ENCODE measurements at places on chromosomes 1 and 21.
A peak's percentile ranks its signal among the peaks of the same experiment; 100 is the strongest.

GRCh38 chr1:46019348-46019747 is 113.1 kb downstream of the PIK3R3 start:
- no peak for ATAC-seq

DNA sequence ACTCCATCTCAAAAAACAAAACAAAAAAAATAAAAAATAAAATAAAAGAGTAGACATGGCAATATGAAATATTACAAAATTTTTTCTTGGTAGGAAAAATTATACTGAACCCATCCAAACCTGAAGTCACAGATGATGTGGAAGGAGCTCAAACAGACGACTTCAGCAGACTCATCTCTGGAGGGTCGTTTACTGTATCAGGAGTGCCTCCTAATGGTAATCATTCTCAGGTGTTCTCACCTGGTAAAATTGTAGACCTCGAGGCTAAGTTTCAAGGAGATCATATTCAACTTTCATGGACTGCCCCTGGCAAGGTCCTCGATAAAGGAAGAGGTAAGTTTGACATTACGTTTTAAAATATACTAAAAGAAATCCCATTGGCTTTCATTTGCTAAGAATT is 54.3 kb upstream of the SH3GLB1 start:
- ATAC-seq = no peak

DNA sequence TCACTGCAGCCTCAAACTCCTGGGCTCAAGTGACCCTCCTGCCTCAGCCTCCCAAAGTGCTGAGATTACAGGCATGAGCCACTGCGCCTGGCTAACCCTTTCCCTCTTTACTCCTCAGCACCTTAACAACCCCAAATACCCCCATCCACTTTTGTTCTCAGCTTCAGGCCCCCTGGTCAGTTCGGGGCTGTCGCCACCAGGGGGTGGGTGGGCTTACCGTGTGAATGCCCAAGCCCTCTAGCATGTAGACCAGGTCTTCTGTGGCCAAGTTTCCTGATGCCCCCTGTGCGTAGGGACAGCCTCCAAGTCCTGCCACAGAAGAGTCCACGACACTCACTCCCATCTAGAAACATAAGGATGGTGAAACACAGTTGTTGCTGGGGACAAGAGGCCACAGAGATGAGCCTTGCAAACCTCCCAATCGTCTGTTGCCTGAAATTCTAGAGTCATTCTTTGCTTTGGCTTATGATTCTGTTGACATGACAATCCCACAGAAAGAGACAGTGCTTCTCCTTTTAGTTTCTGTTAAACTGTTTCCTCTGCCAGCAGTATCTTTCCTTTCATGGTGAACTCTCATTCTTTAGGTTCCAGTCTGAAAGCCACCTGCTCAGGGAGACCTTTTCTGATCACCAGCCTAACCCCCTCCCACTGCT is 3.8 kb upstream of the GALE start:
- no peak for ATAC-seq

GRCh38 chr1:6475381-6476133 is 9.6 kb upstream of the TNFRSF25 start:
- peak; percentile 41 for ATAC-seq

DNA sequence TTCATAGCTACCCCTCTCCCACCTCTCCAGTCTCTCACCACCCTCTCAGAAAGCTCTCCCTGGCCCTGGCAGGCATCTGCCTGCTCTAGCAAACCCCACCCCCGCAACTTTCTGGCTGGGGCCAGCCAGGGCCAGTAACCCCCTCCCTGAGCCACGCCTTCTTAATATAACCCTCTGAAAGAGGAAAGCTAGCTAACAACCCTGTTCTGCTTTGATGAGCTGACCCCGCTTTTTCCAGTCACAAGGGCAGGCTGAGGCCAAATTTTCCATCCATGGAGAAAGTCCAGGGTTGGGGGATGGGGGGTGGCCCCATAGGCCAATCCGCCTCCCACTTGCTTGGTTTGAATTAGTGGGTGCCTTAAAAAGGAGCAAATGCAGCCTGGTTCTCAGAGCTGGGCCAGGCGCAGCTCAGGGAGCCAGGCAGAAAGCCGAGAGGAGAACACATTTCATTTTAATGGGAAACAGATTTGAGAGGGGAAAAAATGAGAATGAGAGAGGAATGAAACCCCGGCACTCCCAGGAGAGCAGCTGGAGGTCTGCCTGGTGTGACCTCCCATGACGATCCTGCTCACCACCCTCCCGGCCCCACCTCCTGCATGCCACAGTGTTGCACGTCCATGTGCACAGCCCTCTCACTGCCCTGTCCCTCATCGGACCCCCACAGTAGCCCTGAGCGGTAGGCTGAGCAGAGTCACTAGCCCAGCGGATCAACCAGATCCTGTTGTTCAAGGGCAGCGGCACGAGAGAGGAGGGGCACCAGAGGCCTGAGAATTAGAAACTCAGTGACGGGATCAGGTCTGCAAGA is 62.3 kb downstream of the OPTC start:
- no peak for ATAC-seq

DNA sequence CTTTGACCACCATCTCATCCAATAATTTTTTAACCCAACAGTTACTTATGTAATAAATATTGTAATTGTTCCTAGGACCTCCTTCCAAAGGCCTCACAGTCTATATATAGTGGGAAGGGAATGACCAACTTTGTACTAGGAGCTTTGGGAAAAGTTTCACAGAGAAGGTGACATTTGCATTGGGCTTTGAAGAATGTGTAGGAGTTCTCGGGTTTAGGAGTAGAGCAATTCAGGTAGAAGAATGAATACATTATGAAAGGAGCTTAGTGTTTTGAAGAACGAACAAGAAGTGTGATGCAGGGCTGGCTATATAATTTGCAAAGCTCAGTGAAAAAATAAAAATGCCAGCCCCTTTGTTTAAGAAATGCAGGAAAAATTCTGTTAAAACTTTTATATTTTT is 330.4 kb upstream of the DEPDC1 start:
- no peak for ATAC-seq

DNA sequence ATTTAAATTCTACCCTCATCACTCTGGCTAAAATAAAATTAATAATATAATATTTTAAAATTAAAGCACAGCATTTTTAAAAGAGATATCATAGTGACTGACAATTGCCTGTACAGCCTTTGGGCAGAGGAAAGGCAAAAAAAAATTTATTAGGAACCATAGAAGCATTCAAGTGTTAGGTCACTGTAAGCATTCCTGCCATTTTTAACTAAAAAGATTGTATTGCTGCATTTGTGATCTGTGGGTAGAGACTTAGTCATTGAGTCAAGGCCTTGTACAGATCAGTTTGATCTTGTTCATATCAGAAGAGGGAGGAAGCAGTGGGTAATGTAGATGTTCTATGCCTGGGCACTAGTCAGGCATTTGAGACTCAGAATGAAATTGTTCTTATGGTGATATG is 109.9 kb downstream of the LYPLAL1 start:
- ATAC-seq = no peak

GRCh38 chr1:47873337-47873736 is 123.8 kb downstream of the TRABD2B start:
- no peak for ATAC-seq

GRCh38 chr1:65880611-65881010 is 87.9 kb downstream of the PDE4B start:
- ATAC-seq = no peak

GRCh38 chr21:44058652-44058964 is 46.5 kb downstream of the TRAPPC10 start:
- ATAC-seq = peak; percentile 21

GRCh38 chr1:89557956-89558355 is 33.3 kb downstream of the LRRC8B start:
- ATAC-seq = no peak

DNA sequence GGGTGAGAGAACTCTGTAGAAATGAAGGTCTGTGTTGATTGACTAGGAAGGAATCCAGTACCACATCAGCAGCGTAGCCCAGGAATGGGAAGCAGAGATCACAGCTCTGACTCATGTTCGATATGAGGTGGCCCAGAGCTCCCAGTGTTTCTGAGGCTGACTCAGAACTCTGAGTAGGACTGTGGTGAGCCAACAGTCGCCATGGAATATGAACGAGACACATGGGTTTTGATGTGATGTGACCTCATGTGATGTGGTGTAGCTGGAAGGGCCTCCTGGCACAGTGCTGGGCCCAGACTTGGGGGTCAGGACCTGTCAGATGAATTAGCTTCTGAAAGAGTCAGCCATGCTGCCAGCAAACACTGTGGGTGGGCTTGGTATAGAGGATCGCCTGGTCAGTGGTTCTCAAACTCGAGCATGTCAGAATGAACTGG is 237.0 kb downstream of the MRPL39 start:
- ATAC-seq = peak; percentile 50

- ATAC-seq = no peak
These were observed 61.7 kb downstream of the MDM4 start for GRCh38 chr1:204577794-204578478.

- no peak for ATAC-seq
These were observed 34.4 kb downstream of the ALPL start for GRCh38 chr1:21543598-21543997.

GRCh38 chr1:17274186-17275170 is 25.6 kb downstream of the PADI3 start:
- ATAC-seq = peak; percentile 27

GRCh38 chr1:14845851-14846250 is 247.4 kb downstream of the KAZN start:
- ATAC-seq = no peak

GRCh38 chr1:3629561-3630160 is 4.8 kb downstream of the TPRG1L start:
- no peak for ATAC-seq

DNA sequence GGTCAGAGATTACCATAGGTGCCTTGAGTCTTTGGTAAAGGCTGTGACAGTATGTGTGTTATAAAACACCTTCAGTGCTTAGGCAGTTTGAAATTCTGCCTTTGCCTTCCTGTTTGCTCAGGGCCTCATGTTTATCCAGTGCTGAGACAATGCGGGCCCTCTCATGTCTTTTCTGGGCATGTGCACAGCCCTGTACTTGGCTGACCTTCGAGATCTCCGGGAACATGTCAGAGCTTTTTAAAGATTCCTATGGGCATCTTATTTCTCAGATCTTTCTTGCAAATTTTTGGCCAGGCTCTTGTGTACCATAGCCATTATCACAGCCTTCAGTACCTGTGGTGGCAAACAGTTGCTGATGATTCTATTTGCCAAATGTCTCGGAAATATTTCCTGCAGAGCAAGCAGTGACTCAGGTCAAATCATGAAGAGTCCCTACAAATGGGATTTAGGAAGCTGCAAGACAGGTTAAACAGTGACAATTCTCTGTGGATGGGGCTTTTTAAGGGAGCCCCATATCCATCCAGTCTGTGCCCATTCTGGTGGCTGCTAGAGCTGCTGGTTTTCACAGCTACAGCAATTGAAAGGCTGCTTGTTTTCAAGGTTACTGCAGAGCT is 42.1 kb downstream of the HOOK1 start:
- ATAC-seq = peak; percentile 95

DNA sequence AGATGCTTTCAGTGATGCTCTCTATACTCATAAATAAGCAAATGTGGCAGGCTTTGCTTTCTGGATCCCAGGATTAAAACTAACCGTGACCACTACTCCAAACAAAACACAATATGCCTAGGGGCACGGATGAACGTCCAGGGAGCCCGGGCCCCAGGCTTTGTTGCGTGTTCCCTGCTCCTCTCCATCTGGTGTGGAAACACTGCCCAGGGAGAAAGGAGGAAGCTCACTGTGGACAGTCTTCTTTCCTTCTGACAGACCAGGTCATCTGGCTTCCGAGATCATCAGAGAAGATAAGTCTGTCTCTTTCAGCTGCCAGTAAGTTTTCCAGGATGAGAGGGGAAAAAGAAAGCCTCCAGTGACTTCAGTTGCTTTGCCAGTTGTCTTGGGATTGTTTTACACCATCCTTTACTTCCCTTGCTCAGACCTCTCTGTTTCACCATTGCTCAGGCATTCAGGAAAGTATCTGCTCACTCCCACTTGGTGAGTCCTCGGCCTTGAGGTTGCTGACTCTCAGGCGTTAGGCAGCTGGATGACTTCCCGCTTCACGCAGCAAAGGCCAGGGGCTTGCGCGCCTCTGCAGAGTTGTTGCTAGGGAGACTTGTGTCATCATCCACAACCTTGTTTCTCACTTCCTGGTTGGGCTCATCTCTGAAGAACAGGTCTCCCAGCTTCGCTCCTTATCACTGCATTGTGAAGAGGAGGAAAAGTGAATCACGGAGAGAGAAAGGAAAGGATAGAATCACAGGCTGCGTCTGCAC is 20.6 kb upstream of the PGD start:
- peak; percentile 86 for ATAC-seq

Data from esophagus mucosa (tissue), 1 donor.